Endothelial cell of umbilical vein (primary cell): ENCODE measurements at places on chromosomes 7 and 10. TPM values are rescaled to one million over a fixed set of nuclear protein-coding genes. Genes with fewer than 3 reads are reported as not detected.

Gene TEX47
- not detected in 2 replicates for total RNA-seq

- no peak for DNase-seq
Observed at GRCh38 chr10:86712317-86712707, 44.0 kb downstream of the LDB3 start.

Gene ODAD2
- 4.4 and 7.8 TPM in 2 replicates for total RNA-seq

DNA sequence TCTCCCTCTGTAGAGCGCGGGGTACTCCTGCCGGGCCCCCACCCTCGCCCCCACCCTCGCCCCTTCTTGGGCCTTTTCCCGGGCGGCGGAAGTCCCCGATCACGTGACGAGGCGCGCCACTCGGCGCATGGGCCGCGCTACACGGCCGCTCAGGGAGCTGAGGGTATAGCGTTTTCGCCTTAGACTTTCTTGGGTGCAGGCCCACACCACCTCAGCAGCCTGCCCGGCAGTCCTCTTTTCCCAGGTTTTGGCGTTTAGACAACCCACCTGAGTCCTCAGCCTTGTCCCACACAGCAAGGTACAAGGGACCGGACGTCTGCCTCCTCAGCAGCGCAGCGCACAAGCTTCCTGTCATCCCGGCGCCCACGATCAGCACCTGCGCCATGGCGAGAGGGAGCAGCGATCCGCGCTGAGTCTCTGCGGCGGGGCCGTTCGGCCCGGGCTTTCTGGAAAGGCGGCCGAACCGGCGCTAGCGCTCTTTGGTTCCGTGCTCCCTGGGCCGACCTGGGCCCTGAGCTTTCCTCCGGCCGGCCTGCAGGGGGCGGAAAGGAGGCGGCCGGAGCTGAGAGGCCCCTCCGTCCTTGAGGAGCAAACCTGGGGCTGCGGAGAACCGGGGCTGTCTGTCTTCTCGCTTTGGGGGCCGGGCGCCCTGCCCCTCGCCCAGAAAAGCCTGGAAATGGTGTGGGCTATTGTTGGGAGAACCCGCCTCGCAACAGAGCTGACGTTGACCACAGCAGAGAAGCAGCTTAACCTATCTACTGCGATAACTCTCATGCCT is at the start of gene RNLS:
RNLS (minus strand) TSS at position 513 of the 778 bp plus-strand sequence.
- peak; percentile 73 for DNase-seq

Gene AQP1
- total RNA-seq = 11.6 and 15.9 TPM in 2 replicates

- DNase-seq = no peak
Observed at GRCh38 chr7:32289651-32290414, 200.3 kb downstream of the LSM5 start.

Gene EFCAB10
- total RNA-seq = not detected in 2 replicates

Gene MAT1A
- total RNA-seq = not detected in 2 replicates

GRCh38 chr7:32941681-32942414 is 15.4 kb upstream of the FKBP9 start:
- DNase-seq = no peak

DNA sequence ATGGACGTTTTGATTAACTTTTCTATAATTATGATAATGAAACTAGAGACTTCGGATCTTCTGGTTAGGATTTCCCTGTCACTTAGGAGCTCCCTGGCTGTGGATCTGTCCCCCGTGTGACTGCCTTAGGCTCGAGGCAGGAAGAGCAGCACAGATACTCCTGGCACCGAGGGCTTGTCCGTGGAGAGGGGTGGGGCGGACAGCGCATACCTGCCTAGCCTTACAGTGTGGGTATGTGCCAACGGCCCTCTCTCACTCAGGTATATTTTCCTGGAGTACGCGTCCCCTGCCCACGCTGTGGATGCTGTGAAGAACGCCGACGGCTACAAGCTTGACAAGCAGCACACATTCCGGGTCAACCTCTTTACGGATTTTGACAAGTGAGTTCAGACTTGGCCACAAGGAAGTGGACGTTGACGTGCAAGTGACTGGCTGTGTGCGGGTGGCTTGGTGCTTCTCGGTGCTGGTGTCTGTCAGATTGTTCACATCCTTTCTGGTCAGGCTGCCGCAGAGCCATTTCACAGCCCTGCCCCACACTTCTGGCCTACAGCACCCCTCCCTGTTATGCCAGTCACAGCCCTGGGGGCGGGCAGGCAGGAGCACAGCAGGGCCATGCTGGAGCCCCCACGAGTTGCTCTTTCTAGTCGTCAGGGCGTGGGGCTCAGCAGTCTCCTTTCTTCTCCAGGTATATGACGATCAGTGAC is 7.9 kb downstream of the EIF3B start:
- DNase-seq = no peak

GRCh38 chr7:159118623-159119022 is 26.0 kb downstream of the VIPR2 start:
- DNase-seq = no peak

Gene SLC16A12
- total RNA-seq = not detected in 2 replicates

Gene RTKN2
- total RNA-seq = 4.8 and 5.5 TPM in 2 replicates

Gene LRGUK
- 0.11 TPM in 1 of 2 replicates, not detected in the other for total RNA-seq

DNA sequence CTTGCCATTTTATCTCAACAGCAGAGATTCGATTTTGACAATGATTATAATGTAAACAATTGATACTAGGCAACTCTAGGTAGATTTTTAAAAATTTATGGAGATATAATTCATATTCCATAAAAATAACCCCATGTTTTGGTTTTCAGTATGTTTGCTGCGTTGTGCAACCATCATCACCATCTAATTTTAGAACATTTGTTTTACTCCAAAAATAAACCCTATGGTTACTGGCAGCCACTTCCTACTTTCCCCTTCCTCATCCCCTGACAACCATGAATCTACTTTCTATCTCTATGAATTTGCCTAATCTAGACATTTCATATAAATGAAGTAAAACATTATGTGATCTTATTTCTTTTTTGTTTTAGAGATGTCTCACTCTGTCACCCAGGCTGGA is 401.9 kb downstream of the THSD7A start:
- no peak for DNase-seq

- DNase-seq = no peak
Observed at GRCh38 chr10:104028146-104028545, 57.5 kb downstream of the COL17A1 start.

Gene TACC2
- 39.9 and 46.2 TPM in 2 replicates for total RNA-seq

- no peak for DNase-seq
Observed at GRCh38 chr7:28621369-28621841, 209.1 kb downstream of the CREB5 start.

Gene TMEM229A
- not detected in 2 replicates for total RNA-seq

- no peak for DNase-seq
Observed at GRCh38 chr7:41003611-41003940, 699.3 kb downstream of the INHBA start.
